ENCODE measurements at places on chromosomes 11 and 22.

GRCh38 chr22:46826438-46827135, 64.1 kb downstream of the TBC1D22A start:
- DNase-seq, result no peak

DNA sequence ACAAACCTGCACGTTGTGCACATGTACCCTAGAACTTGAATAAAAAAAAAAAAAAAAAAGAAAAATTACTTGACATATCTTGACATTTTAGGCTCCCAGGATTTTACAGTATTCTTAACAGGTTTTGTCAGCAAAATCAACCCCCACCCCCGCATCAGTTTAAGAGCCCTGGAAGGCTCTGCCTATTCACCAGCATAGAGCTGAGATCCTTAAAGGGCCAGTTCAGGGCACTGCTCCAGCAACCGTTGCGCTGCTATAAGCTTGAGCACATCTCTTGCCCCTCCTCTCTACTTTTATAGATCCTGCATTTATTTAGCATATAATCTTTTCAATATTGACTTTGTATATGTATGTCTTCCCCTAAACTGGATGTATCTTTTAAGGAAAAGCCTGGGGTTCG, 697 bp upstream of the PAFAH1B2 start:
- DNase-seq, result peak; percentile 31

- no peak for DNase-seq
Measured at GRCh38 chr11:78453140-78453935, 35.7 kb upstream of the GAB2 start.

DNA sequence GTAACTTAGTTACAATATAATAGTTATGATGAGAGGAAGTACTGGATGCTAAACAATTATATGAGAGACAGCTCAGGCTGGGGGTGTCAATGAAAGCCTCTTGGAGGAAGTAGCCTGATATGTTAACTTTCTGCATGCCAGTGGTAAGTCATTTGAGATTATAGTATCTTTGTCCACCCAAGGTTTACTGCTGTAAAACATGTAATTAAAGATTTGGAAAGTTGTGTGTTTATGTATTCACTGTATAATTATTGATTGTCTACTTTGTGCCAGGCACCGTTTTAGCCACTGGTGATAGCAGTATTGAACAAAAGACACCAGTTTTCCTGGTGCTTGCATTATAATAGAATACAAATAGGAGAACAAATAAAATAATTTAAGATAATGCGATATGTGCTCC, 624 bp upstream of the DNAJB7 start:
- DNase-seq, result no peak

- no peak for DNase-seq
Measured at GRCh38 chr11:59766542-59767224, 11.5 kb downstream of the STX3 start.

DNA sequence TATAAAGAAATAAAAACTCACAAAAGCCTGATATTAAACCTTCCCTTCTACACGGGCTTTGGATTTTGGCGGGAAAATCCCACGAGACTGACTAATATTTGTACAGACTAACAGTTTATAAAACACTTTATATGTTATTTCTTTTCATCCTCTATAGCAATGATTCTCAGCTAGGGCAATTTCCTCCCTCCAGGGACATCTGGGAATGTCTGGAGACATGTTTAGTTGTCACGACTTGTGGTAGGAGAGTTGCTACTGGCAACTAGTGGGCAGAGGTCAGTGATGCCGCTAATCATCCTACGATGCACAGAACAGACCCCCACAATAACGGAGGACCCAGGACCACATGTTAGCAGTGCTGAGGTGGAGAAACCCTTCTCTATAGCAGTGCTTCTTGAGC, 304.8 kb upstream of the PITPNB start:
- DNase-seq, result no peak

- DNase-seq, result no peak
Measured at GRCh38 chr22:24482575-24482974, 12.6 kb upstream of the UPB1 start.

DNA sequence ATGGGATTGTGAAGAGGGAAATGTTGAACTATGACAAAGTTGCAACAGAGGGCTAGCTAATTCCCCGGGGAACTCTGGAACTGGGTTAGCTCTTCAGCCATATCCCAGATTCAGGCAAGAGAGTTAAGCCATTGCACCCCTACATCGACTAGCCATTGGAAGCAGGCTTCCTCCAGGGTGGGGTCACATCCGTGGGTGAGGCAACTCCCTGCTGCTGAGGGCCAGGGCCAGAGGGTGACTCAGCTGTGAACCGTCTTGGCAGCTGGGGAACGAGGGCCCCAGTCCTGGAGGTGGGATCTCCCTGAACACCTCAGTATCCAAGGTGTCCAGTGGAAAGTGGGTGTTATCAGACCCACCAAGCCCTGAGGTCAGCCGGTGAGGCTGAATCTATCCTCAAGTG, 41.1 kb downstream of the RPS6KA4 start:
- no peak for DNase-seq

DNA sequence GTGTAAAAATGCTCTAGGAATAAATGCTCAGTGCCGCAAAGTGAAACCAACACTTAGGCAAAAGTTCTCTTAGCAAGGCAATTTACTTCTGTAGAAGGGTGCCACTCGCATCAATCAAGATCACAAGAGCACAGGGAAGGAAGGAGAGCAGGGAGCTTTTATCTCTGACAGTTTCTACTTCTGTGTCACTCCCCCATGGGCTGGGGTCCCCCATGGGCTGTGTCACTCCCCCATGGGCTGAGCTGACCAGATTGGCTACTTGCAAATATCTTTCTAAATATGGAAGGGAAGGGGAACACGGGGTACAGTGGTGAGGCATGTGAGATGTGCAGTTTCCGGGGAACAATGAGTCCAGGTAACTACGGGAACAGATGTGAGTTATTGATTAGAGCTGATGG, 397 bp downstream of the OR52N2 start:
- no peak for DNase-seq

GRCh38 chr11:64947208-64947814, 11.6 kb upstream of the GPHA2 start:
- peak; percentile 22 for DNase-seq

DNA sequence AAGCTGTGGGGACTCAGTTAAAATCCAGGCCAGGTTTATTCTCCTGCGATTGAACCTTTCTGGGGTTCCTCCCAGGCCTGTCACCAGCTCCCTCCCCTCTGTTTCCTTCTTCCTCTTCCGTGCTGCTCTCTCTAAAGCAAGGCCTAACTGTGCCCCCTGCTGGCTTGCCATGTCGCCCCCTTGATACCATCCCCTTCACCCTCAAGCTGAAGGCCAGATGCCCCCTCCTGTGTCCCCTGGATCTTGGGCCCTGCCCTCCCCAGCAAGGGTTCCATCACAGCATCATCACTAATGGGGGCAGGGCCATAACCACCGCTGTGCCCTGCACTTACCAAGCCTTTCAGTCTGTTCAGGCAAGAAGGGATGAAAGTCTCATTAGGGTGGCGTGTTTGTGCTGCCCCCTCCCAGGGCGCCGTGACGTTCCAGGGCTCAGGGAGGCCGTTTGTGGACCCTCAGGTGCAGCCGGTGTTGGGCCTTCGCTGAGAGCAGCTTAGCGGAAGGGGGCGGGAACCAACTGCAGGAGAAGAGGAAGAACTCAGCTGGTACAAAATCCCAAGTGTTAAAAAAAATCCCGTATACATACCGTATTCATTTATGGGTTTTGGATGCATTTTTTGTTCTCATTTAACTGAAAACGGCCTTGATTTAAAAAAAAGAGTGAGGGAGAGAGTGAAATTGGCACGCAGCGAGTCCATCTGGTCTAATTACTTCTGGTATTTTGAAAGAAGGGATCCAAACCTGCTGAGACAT, 69.9 kb downstream of the MPPED1 start:
- no peak for DNase-seq

GRCh38 chr22:25024895-25025294, 72.4 kb downstream of the KIAA1671 start:
- no peak for DNase-seq

DNA sequence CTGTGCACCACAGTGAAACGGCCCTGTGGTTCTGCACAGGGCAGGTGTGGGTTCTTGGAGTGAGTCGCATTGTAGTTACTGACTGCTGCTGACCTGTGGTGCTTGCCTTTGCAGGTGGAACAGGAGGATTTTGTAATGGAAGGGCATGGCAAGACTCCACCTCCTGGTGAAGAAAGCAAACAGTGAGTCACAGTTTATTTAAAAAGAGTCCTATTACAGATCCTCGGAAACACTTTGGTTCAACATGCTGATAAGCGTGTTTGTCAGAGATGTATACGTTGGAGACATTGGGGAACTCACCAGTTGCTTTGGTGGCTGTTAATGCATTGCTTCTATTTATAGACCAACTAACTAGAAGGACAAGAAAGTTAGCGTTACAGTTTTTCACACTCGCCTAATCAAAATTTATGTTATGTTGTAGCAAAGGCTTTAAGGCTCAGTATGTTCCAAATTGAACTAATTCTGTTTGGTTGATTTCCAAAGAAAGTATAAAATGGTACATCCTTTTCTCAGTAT, 21.7 kb upstream of the TNRC6B start:
- DNase-seq, result peak; percentile 81

DNA sequence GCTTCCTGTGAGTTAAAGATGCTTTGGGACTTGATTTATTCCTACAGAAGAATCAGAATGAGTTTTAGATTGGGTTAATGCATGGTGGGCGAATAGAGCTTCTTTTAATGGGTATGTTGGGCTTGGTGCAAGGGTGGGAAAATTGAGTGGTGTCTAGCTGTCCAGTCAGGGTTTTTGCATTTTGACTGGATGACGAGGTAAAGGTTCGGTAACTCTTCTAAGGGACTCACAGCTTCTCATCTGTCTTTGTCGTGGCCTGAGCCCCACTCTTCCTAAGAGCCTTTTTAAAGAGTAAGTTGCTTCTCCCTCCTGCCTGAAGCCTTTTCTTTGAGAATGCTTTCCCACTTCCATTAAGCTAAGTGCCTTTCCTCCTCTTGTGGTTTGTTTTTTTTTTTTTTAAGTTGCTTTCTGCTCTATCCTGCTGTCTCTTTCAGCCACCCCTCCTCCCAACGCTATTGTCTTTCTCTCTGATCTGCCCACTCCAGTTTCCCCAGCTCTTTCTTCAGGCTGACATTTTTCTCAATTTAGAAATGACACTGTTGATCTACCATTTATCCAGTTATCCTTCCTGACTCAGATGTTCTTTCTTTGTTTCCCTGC, 1.1 kb downstream of the DPF2 start:
- no peak for DNase-seq

DNA sequence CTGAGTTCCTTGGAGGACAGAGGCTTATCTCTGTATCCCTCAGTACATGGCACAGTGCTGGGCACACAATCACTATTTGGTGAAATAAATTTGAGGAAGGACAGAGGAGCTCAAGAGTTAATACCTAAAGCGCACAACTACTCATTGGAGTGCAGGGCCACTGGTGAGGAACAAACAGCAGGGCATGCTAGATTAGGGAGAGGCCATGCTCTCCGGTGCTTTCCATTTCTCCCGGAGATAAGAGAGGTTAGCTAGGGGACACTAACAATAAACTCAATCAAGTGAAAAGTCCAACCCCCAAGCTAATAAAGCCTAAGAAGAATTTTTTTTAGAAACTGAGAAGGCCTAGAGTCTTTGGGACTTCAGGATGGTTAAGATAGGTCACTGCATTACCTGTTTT, 29.1 kb downstream of the NFRKB start:
- DNase-seq, result peak; percentile 66

DNA sequence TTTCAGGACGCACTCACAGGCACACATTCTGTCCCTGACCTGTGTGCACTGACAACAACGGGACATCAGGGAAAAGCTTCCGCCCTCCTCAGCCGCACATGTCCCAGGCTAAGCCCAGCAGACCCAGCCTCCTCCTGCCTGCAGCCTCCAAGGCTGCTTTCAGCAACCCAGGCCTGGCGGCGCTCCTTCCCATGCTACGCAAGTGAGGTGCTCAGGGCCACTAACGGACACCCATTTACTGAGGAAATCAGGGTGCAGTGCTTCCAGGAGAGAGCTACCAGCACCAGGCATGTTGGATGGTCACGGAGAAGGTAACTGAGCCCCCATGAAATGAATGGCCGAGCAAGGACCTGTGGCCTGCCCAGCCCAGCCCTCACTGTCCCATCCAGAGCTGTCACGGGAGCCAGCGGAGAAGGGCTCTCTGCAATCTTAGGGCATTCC, 6.9 kb downstream of the MOB2 start:
- DNase-seq, result no peak

- DNase-seq, result no peak
Measured at GRCh38 chr11:95451261-95451660, 220.3 kb upstream of the SESN3 start.

GRCh38 chr11:63850920-63851319, 12.0 kb downstream of the MARK2 start:
- peak; percentile 29 for DNase-seq

GRCh38 chr11:108112057-108112456, 9.3 kb upstream of the ACAT1 start:
- DNase-seq, result no peak

GRCh38 chr11:37908219-37908548, 1310.1 kb upstream of the RAG2 start:
- no peak for DNase-seq

- DNase-seq, result no peak
Measured at GRCh38 chr11:93279851-93280347, 50.6 kb upstream of the DEUP1 start.

- no peak for DNase-seq
Measured at GRCh38 chr11:103901656-103902055, 134.8 kb upstream of the DDI1 start.

DNA sequence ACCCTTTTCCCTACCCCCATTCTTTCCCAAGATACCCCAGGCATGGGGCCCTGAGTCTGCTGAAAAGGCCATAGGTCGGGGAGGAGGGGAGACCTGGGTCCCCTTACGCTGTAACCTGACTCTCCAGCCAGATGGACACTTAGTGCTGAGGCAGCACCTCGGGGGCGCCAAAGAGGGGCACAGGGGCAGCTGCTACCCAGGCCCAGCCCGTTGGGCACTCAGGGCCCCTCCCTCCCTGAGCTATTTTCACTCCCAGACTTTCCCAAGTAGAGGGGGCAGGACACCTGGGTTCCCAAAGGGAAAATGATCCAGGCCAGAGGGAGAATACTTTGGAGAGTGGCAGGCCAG, 933 bp downstream of the ACTN3 start:
- DNase-seq, result no peak

DNA sequence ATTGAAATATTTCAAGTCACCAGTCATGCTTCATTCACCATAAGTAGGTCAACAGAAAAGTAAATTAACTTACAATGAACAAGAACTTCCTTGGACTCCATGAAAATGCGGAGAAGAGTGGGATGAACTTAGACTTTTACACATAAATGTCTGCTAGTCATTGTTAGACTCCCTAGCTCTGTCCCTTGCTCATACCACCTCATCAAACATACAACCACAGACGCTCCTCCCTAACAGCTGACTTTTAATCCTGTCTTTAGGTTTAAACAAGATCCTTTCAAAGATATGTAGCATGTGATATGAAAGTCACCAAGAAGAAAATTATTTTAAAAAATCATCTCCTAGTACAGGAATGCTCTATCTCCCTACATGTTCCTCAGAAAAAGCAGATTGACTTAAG, 248.1 kb downstream of the DLG2 start:
- DNase-seq, result no peak

- no peak for DNase-seq
Measured at GRCh38 chr11:75615751-75616150, 53.1 kb downstream of the MAP6 start.
